ENCODE measurements at places on chromosomes 2 and 18. TPM values are rescaled to one million over a fixed set of nuclear protein-coding genes. Genes with fewer than 3 reads are reported as not detected.

GRCh38 chr2:156437272-156437930 is 1.2 kb downstream of the GPD2 start:
- H3K4me3 ChIP-seq: peak overlapping the region; percentile 72
- H3K27me3 ChIP-seq: no peaks in the 10 kb centered on the region
- no peak for DNase-seq
- peaks cover 18% of the 10 kb centered on the region for H3K4me1 ChIP-seq
- H3K36me3 ChIP-seq: no peaks in the 10 kb centered on the region
- H3K27ac ChIP-seq: no peak overlapping the region

The FAP gene
- total RNA-seq: not detected

- no peaks in the 10 kb centered on the region for H3K4me1 ChIP-seq
- no peak for DNase-seq
- H3K4me3 ChIP-seq: no peak overlapping the region
Measured at GRCh38 chr2:102606353-102606752, 13.0 kb upstream of the SLC9A2 start.

DNA sequence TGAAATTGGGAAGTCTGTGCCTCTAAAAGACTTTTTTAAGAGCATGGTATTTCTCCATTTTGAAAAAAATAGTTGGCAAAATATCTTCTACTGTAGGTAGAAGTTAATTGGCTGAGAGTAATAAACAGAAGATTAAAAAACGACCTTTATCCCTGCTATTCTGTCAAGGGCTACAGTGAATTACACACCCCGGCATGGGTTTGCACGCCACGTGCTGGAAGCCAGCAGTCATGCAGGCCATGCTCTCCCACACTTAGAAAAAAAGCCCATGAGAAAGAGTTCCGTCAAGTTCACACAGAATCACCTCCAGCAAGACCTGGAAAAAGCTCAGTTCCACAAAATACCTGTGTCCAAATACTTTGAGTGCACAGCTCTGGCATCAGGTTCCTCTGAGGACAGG is 26.8 kb downstream of the FAM110C start:
- H3K36me3 ChIP-seq: no peaks in the 10 kb centered on the region
- peaks cover 12% of the 10 kb centered on the region for H3K4me1 ChIP-seq
- no peak overlapping the region for H3K4me3 ChIP-seq
- H3K27me3 ChIP-seq: no peaks in the 10 kb centered on the region
- H3K27ac ChIP-seq: no peak overlapping the region

The PGAP1 gene
- 6.9 TPM for total RNA-seq

- H3K27me3 ChIP-seq: no peaks in the 10 kb centered on the region
- no peak overlapping the region for H3K4me3 ChIP-seq
- no peaks in the 10 kb centered on the region for H3K36me3 ChIP-seq
- H3K27ac ChIP-seq: no peak overlapping the region
Measured at GRCh38 chr18:62128157-62128556, 58.7 kb downstream of the PIGN start.

The ODC1 gene
- 50.8 TPM for total RNA-seq

GRCh38 chr2:207491086-207491485 is 38.7 kb upstream of the CREB1 start:
- no peak overlapping the region for H3K27ac ChIP-seq
- no peaks in the 10 kb centered on the region for H3K4me1 ChIP-seq
- H3K36me3 ChIP-seq: no peaks in the 10 kb centered on the region
- H3K4me3 ChIP-seq: no peak overlapping the region
- no peaks in the 10 kb centered on the region for H3K27me3 ChIP-seq

DNA sequence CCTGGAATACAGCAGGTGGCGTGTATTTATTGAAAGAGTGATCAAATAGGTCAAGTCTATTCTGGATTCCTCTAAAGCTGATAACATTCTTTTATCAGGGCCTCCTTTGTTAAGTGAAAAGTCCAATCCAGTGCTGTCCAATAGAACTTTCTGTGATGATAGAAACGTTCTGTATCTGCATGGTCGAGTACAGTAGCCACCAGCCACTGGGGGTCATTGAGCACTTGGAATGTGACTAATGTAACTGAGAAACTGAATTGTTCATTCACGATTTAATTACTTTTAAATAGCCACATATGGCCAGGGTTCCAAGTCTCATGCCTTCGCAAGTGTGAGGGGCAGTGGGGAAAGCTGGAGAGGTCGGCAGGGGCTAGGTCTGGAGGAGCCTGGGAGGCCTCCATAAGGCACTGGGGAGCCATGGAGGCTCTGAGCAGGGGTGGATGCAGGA is 20.5 kb downstream of the SH2D6 start:
- H3K27ac ChIP-seq: peak overlapping the region; percentile 82
- peaks cover 12% of the 10 kb centered on the region for H3K4me1 ChIP-seq
- H3K27me3 ChIP-seq: no peaks in the 10 kb centered on the region
- H3K36me3 ChIP-seq: no peaks in the 10 kb centered on the region

The TIA1 gene
- total RNA-seq: 157 TPM

DNA sequence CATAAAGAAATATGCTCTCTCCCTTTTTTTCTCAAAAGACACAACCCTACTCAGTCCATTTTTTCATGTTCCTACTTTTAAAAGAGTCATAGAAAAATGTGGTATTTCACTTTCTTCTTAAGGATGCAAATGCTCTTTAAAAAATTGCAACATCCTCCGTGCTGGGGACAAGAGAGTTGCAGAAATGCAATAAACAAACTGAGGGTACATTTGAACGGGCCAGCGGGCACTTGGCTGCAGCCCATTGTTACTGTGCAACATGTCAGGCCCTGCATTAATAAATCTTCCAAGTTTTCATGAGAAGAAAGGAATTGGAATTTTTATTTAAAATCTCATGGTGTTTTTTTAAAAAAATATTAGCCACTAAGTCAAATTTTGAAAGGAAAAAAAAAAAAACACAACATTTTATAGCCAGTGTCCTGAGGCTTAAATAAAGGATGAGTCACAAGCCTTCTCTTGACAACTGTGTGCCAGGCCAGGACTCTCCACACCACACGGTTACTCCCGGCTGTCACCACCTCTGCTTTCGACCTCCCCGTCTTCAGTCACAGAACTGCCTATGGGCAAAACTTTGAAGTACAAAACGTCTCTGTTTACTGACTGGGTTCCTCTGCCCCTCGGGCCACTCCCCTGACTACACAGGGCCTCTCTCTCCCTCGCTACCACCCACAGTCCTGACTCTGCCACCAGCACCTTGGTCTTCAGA is 57.5 kb upstream of the MFF start:
- H3K4me3 ChIP-seq: no peak overlapping the region
- no peak overlapping the region for H3K27ac ChIP-seq
- no peak for DNase-seq
- no peaks in the 10 kb centered on the region for H3K27me3 ChIP-seq
- H3K4me1 ChIP-seq: no peaks in the 10 kb centered on the region
- no peaks in the 10 kb centered on the region for H3K36me3 ChIP-seq

The GALNT14 gene
- not detected for total RNA-seq

DNA sequence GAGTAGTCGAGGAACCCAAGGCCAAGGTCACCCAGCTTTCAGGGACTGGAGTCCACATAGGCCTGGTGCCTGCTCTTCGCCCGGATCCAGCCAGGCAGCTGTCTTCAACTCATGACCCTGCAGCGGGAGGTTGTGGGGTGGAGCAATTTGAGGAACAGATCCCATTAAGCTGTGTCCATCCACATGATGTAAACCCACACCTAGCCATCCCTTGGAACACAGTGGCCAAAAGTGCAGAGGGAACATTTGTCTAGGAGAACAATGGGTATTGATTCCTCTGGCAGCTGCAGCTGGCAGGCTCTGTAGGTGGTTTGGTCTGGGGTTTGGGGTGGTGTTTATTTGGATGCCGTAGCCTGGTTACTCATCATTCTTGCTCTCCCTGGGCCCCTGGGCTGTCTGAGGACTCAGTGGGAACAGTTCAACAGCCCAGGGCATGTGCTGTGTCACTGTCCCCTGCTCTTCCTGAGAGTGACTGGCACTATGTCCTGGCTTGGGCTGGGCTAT is 99.4 kb downstream of the TFCP2L1 start:
- H3K27me3 ChIP-seq: no peaks in the 10 kb centered on the region
- no peak for DNase-seq
- no peaks in the 10 kb centered on the region for H3K4me1 ChIP-seq
- H3K27ac ChIP-seq: no peak overlapping the region
- no peaks in the 10 kb centered on the region for H3K36me3 ChIP-seq
- H3K4me3 ChIP-seq: no peak overlapping the region

The TGFBRAP1 gene
- total RNA-seq: 22.5 TPM

GRCh38 chr2:240182476-240182875 is 42.0 kb upstream of the OTOS start:
- H3K27ac ChIP-seq: no peak overlapping the region
- H3K36me3 ChIP-seq: no peaks in the 10 kb centered on the region
- DNase-seq: no peak
- H3K4me1 ChIP-seq: no peaks in the 10 kb centered on the region

- H3K27me3 ChIP-seq: peaks cover 44% of the 10 kb centered on the region
- H3K4me3 ChIP-seq: peak overlapping the region; percentile 37
- no peak for DNase-seq
- H3K27ac ChIP-seq: no peak overlapping the region
Measured at GRCh38 chr2:181680937-181681811, 857 bp upstream of the NEUROD1 start.

The CROCC2 gene
- 0.22 TPM for total RNA-seq

The LOXL3 gene
- 0.33 TPM for total RNA-seq

- H3K4me1 ChIP-seq: no peaks in the 10 kb centered on the region
- H3K36me3 ChIP-seq: no peaks in the 10 kb centered on the region
- no peak overlapping the region for H3K4me3 ChIP-seq
- no peaks in the 10 kb centered on the region for H3K27me3 ChIP-seq
- DNase-seq: no peak
- H3K27ac ChIP-seq: no peak overlapping the region
Measured at GRCh38 chr18:31490387-31490786, 7.6 kb upstream of the DSG2 start.

GRCh38 chr18:23178661-23179081 is 43.4 kb downstream of the CABLES1 start:
- H3K27ac ChIP-seq: no peak overlapping the region
- DNase-seq: no peak
- no peak overlapping the region for H3K4me3 ChIP-seq
- H3K27me3 ChIP-seq: no peaks in the 10 kb centered on the region

- no peak for DNase-seq
- H3K27ac ChIP-seq: no peak overlapping the region
- H3K36me3 ChIP-seq: no peaks in the 10 kb centered on the region
- no peaks in the 10 kb centered on the region for H3K4me1 ChIP-seq
- no peak overlapping the region for H3K4me3 ChIP-seq
Measured at GRCh38 chr2:66494708-66495107, 59.8 kb downstream of the MEIS1 start.

GRCh38 chr2:170371231-170371998 is 193.5 kb downstream of the MYO3B start:
- H3K4me3 ChIP-seq: no peak overlapping the region
- no peaks in the 10 kb centered on the region for H3K4me1 ChIP-seq
- no peak for DNase-seq
- no peaks in the 10 kb centered on the region for H3K36me3 ChIP-seq

DNA sequence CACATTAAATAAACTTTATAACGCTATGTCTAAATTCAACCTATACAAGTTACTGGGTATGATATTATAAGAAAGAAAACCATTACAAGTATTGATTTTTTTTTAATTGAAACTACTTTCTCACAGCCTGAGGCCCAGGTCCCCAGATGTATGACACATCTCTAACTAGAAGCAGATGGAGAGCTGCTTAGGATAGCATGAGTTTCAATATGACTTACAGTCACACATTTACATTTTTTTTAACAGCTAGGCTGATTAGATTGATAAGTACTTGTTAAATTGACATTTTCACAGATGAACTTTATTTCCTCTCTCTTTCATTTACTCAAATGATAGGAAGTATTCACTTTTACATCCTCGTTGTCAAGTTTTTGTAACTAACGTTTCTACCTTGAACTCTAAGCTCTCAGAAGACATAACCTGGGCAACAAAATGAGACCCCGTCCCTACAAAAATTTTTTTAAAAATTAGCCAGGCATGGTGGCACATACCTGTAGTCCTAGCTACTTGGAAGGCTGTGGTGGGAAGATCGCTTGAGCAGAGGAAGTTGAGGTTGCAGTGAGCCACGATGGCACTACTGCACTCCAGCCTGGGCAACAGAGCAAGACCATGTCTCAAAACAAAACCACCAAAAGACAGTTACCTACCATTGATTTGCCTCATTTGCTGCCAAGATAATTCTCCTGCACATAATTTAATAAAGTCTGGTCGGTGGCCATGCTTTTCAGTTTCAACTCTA is 52.4 kb downstream of the STK39 start:
- H3K4me1 ChIP-seq: peaks cover 34% of the 10 kb centered on the region
- peak; percentile 11 for DNase-seq
- no peaks in the 10 kb centered on the region for H3K27me3 ChIP-seq
- H3K4me3 ChIP-seq: peak overlapping the region; percentile 14

GRCh38 chr2:65361623-65362022 is 70.8 kb downstream of the SPRED2 start:
- no peak overlapping the region for H3K27ac ChIP-seq
- H3K36me3 ChIP-seq: no peaks in the 10 kb centered on the region
- no peaks in the 10 kb centered on the region for H3K27me3 ChIP-seq
- no peak overlapping the region for H3K4me3 ChIP-seq
- no peaks in the 10 kb centered on the region for H3K4me1 ChIP-seq

The SP5 gene
- total RNA-seq: not detected
